ENCODE measurements at places on chromosomes 5 and 9.

GRCh38 chr9:5185220-5185840, at the start of gene INSL6:
Gene INSL6, minus strand, starts transcription at chr9:5185639. Its CDS starts 37 bp downstream, at chr9:5185602.
- no peaks in the 10 kb centered on the region for H3K27me3 ChIP-seq
- H3K4me1 ChIP-seq, result no peaks in the 10 kb centered on the region
- H3K27ac ChIP-seq, result no peak within 1 kb of the TSS

DNA sequence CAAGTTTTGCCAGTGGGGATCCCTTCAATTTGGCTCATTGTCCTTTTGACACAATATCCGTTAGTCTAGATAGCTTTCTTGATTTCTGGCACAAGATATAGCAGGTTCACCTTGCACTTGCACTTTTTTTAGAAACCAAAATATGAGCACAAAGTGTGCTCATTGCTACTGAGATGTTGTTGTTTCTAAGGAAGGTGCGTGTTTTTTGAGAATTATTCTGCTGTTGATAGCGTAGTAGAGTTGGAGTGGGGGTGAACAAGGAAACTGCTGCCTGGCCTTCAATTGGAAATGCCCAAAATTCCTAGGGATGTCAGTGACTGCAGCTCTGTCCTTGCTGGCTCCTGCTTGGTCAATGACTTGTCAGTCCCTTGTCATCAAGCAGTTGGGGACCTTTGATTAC, 73.3 kb downstream of the TLE4 start:
- no peak for DNase-seq
- no peaks in the 10 kb centered on the region for H3K4me1 ChIP-seq
- H3K36me3 ChIP-seq, result no peaks in the 10 kb centered on the region
- H3K27ac ChIP-seq, result no peak overlapping the region
- H3K4me3 ChIP-seq, result no peak overlapping the region

GRCh38 chr9:15697446-15697851, 144.6 kb downstream of the CCDC171 start:
- no peaks in the 10 kb centered on the region for H3K4me1 ChIP-seq
- no peaks in the 10 kb centered on the region for H3K27me3 ChIP-seq
- no peak for DNase-seq
- no peak overlapping the region for H3K27ac ChIP-seq
- H3K36me3 ChIP-seq, result no peaks in the 10 kb centered on the region

GRCh38 chr5:16615741-16616535, 859 bp downstream of the RETREG1 start:
- H3K36me3 ChIP-seq, result no peaks in the 10 kb centered on the region
- peak overlapping the region; percentile 60 for H3K27ac ChIP-seq
- no peaks in the 10 kb centered on the region for H3K27me3 ChIP-seq
- peak overlapping the region; percentile 69 for H3K4me3 ChIP-seq
- DNase-seq, result no peak

DNA sequence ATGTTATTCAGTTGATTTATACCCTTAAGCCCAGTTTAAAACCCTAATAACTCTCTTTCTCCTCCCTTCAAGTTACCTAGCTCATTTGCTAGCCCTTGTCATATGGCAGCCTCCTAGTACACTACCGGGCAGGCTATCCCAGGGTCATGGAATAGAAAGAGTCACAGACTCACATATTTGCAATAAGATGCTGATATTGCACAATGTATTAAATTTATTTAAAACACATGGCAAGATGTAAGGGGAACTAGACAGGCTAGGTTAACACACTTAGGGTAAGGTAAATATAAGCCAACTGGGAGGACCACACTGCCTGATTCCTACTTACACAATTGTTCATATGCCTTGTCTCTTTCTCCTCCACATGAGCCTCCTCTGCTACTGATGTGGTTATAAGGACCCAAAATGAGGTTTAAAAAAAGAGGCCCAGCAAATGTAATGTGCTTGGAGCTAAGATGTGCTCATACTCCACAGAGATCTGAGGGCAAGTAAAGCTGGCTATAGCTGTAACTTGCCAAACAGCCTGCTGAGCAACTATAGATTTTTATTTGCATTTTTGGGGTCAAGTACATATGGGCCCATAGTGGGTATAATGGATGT, 130.0 kb downstream of the ENC1 start:
- no peaks in the 10 kb centered on the region for H3K4me1 ChIP-seq
- no peak for DNase-seq
- no peak overlapping the region for H3K27ac ChIP-seq
- H3K4me3 ChIP-seq, result no peak overlapping the region
- H3K36me3 ChIP-seq, result no peaks in the 10 kb centered on the region
- no peaks in the 10 kb centered on the region for H3K27me3 ChIP-seq

DNA sequence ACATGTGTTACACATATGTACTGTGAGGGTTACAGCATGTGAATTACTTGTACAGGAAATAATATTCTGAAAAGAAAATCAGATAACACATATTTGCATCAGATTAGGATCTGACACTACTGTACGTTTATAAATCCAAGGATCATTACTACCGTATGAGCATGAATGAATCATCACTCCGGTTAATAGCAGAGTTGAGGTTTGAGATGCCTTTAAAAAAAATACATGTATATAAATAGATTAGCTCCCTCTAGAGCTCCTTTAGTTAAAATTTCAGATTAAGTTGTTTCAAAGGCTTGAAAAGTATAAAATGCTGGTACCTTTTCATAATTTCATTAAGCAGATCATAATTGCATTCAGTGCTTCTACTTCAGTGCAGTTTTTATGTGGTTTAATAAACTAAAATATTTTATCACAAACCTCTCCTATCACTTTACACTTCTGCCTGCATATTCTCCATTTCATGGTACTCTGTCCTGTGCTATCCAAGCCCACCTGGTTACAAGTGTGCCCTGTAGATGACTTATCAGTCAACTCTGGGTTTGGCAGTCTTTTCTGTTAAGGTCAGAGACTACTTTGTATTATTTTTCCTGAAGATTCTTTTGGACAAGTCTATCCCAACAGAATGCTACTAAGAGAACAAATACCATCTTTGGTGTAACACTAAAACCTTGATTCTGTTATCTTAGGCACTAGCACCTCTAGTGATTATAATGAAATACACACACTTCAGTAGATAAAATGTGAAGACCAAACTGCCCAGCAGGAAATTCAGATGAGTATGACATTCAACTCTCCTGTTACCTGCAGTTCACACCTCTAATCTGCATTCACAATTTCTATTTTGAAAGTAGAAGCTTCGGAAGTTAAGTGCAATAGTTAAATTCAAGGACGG, 48.0 kb upstream of the POU5F2 start:
- H3K4me3 ChIP-seq, result no peak overlapping the region
- H3K27me3 ChIP-seq, result no peaks in the 10 kb centered on the region
- no peaks in the 10 kb centered on the region for H3K4me1 ChIP-seq
- H3K36me3 ChIP-seq, result no peaks in the 10 kb centered on the region
- DNase-seq, result no peak

DNA sequence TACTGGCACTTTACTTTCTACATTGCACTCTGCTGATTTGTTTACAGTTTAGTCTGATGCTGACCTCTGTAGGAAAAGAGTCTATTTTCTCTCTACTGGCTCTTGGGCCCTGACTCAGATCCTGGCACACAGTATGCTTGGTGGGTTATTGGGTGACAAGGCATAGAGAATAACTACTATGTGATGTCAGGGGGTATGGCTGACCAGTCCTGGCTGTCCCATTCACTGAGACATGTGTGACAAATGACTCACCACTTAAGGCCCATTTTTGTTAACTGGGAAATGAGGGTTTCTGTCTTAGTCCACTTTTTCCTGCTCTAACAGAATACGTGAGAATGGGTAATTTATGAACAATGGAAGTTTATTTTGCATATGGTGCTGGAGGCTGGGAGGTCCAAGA, 66.4 kb downstream of the DAPK1 start:
- H3K4me3 ChIP-seq, result no peak overlapping the region
- no peaks in the 10 kb centered on the region for H3K4me1 ChIP-seq
- H3K27me3 ChIP-seq, result no peaks in the 10 kb centered on the region
- no peaks in the 10 kb centered on the region for H3K36me3 ChIP-seq
- no peak for DNase-seq

- H3K36me3 ChIP-seq, result no peaks in the 10 kb centered on the region
- DNase-seq, result no peak
- no peak overlapping the region for H3K27ac ChIP-seq
- H3K27me3 ChIP-seq, result no peaks in the 10 kb centered on the region
- H3K4me1 ChIP-seq, result no peaks in the 10 kb centered on the region
Measured at GRCh38 chr5:15957124-15957523, 222.5 kb downstream of the MARCHF11 start.

GRCh38 chr9:134833294-134833880, 47.2 kb upstream of the FCN2 start:
- H3K27me3 ChIP-seq, result no peaks in the 10 kb centered on the region
- no peak for DNase-seq
- H3K4me3 ChIP-seq, result no peak overlapping the region
- H3K27ac ChIP-seq, result no peak overlapping the region

- H3K4me3 ChIP-seq, result no peak overlapping the region
- no peaks in the 10 kb centered on the region for H3K4me1 ChIP-seq
- H3K27ac ChIP-seq, result no peak overlapping the region
Measured at GRCh38 chr9:104025945-104026344, 68.2 kb upstream of the SMC2 start.

GRCh38 chr5:116673453-116673852, 98.8 kb upstream of the SEMA6A start:
- H3K27me3 ChIP-seq, result no peaks in the 10 kb centered on the region
- DNase-seq, result no peak
- H3K4me1 ChIP-seq, result no peaks in the 10 kb centered on the region
- H3K27ac ChIP-seq, result no peak overlapping the region
- no peaks in the 10 kb centered on the region for H3K36me3 ChIP-seq

GRCh38 chr5:97163790-97164285, 19.2 kb downstream of the RIOK2 start:
- H3K27me3 ChIP-seq, result no peaks in the 10 kb centered on the region
- H3K4me3 ChIP-seq, result no peak overlapping the region
- DNase-seq, result no peak
- H3K36me3 ChIP-seq, result peaks cover 7% of the 10 kb centered on the region
- no peak overlapping the region for H3K27ac ChIP-seq

- no peak overlapping the region for H3K4me3 ChIP-seq
- no peak for DNase-seq
- no peaks in the 10 kb centered on the region for H3K36me3 ChIP-seq
- H3K4me1 ChIP-seq, result no peaks in the 10 kb centered on the region
- no peaks in the 10 kb centered on the region for H3K27me3 ChIP-seq
Measured at GRCh38 chr9:34985311-34985899, 4.1 kb upstream of the DNAJB5 start.

GRCh38 chr9:100104314-100104713, 5.3 kb downstream of the INVS start:
- H3K27ac ChIP-seq, result no peak overlapping the region
- H3K4me1 ChIP-seq, result no peaks in the 10 kb centered on the region
- no peak overlapping the region for H3K4me3 ChIP-seq

DNA sequence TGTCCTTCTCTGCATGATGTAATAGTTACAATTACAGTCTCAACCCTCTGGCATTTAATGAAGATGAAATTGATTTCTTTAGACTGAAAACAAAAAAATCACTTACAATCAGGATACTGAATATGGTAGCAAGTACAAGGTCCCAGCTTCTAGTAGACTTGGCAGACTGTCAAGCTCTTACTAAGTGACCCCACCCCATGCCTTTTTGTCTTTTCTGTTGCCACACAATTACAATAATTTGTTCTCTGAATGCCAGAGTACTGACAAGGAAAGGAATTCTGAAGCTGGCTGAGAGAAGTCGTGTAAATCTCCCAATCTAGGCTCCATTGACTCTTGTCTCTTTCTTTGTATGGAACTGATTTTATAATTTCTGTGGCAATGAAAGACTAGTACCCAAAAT, 154.2 kb downstream of the TMC1 start:
- no peaks in the 10 kb centered on the region for H3K4me1 ChIP-seq
- no peak overlapping the region for H3K27ac ChIP-seq
- H3K36me3 ChIP-seq, result no peaks in the 10 kb centered on the region
- no peak overlapping the region for H3K4me3 ChIP-seq
- H3K27me3 ChIP-seq, result no peaks in the 10 kb centered on the region

GRCh38 chr5:9351546-9351945, 194.3 kb downstream of the SEMA5A start:
- H3K4me3 ChIP-seq, result no peak overlapping the region
- H3K4me1 ChIP-seq, result no peaks in the 10 kb centered on the region
- H3K27ac ChIP-seq, result peak overlapping the region; percentile 22

GRCh38 chr9:124347206-124347967, 67.9 kb downstream of the PSMB7 start:
- no peaks in the 10 kb centered on the region for H3K27me3 ChIP-seq
- H3K36me3 ChIP-seq, result peaks cover 14% of the 10 kb centered on the region
- DNase-seq, result no peak

DNA sequence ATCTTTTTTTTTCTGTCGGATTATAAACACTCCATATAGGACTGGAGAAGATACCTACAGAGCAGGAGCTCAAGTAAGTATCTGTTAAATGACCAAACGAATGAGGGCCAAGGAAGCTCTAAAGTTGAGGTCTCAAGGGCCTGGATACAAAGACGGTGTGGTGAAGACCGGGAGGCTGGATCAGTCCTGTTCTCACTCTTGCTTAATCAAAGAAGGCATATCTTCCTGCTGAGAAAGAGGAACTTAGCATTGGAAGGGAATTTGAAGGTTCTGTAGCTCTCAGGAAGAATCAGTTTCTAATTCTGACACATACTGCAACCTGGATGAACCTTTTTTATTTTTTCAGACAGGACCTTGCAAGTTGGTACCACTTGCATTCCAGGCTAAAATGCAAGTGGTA, 28.3 kb upstream of the PAX5 start:
- no peak overlapping the region for H3K4me3 ChIP-seq
- no peak overlapping the region for H3K27ac ChIP-seq
- H3K4me1 ChIP-seq, result no peaks in the 10 kb centered on the region
- H3K27me3 ChIP-seq, result peaks cover 7% of the 10 kb centered on the region
- H3K36me3 ChIP-seq, result no peaks in the 10 kb centered on the region
- DNase-seq, result no peak

GRCh38 chr5:139413153-139413552, 9.3 kb upstream of the SPATA24 start:
- no peak overlapping the region for H3K27ac ChIP-seq
- DNase-seq, result no peak
- H3K4me1 ChIP-seq, result peaks cover 12% of the 10 kb centered on the region

GRCh38 chr9:26561928-26562327, 330.7 kb downstream of the CAAP1 start:
- H3K4me1 ChIP-seq, result no peaks in the 10 kb centered on the region
- H3K36me3 ChIP-seq, result no peaks in the 10 kb centered on the region
- no peak overlapping the region for H3K4me3 ChIP-seq
- no peak overlapping the region for H3K27ac ChIP-seq
- no peak for DNase-seq

- no peaks in the 10 kb centered on the region for H3K4me1 ChIP-seq
- H3K4me3 ChIP-seq, result no peak overlapping the region
- H3K27me3 ChIP-seq, result no peaks in the 10 kb centered on the region
- no peaks in the 10 kb centered on the region for H3K36me3 ChIP-seq
Measured at GRCh38 chr5:14513266-14513665, 68.3 kb upstream of the OTULINL start.

DNA sequence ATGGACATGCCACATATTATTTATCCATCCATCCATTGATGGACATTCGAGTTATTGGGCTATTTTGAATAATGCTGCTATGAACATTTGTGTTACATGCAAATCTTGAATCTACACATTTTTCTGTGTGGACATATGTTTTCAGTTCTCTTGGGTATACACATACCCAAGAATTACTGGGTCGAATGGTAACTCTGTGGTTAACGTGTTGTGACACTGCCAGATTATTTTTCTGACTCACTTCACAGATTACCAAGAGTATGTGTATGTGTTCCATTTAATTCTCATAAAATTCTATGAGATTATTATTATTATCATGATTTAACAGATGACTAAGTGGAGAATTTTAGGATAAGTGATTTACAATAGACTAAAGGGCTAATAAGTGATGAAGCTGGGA, 26.7 kb downstream of the CYFIP2 start:
- H3K36me3 ChIP-seq, result no peaks in the 10 kb centered on the region
- no peak for DNase-seq

Measured in breast epithelium (tissue), 4 donors.